ENCODE measurements at places on chromosomes 13 and 19.

DNA sequence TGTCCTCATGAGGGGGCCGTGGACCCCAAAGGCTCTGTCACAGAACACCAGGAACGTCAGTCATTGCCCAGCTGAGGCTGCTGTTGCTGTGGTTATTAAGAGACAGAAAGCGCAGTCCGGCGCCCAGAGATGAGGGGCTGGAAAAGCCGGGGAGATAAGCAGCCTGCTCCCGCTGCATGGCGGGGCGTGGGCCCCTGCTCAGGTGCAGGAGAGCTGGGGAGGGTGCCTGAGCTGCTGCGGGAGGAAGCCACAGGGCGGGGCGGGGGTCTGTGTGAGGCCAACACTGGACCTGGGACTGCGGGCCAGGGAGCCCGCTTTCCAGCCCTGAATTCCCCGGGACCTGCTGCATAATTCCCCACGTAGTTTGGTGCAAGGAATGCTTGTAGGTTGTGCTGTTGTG is 11.3 kb downstream of the SOX1 start:
- no peak for DNase-seq

- no peak for DNase-seq
These were observed 726 bp upstream of the UFM1 start for GRCh38 chr13:38348861-38349389.

DNA sequence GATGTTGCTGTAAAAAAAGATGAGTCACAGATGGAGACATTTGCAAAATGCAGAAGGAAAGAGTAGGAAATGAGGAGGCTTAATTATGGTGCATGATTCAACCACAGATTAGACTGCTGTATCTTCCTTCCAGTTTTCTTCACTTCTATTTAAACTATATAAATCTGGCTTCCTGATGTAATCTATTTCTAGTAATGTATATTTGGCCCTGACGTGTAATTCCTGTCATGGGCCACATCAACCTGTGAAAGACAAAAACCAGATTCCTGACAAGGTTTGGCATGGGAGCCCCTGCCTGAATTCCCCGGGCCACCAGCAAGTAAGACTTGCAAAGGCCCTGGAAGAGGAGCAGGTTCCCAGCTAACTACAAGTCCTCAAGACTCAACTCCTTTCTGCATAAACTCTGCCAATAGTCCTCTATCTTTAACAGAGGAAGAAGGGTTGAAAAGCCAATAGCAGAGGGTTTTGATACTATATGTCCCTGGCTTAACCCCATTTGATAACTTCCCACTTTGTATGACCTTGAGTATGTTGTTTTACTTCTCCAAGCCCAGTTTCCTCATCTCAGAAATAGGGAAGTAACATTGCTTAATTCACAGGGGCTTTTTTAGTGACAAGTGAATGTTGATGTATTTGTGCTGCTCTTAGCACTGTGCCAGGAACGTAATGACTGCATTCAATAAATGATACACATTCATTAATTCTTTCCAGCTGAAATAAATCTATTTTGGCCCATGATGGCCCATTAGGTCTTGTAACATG is 172.7 kb downstream of the SPRY2 start:
- no peak for DNase-seq

- no peak for DNase-seq
These were observed 325.4 kb downstream of the DLEU7 start for GRCh38 chr13:50518131-50518530.

DNA sequence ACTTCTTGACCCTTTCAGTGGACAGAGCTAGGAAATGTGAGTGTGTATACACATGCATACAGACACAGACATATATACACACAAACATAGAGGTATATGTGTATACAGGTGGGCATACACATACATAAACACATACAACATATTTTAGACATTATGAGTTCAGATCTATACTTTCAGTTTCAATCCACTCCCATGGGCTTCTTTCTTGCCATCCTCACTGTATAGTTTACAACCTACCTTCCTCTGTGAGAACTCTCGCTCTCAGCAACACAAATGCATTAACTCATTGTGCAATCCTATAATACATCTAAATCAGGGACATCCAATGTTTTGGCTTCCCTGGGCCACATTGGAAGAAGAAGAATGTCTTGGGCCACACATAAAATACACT is 21.2 kb upstream of the SCEL start:
- no peak for DNase-seq

Measured in hematopoietic multipotent progenitor cell treated with erythropoietin and hydrocortisone succinate and interleukin-3 and kit ligand, for 15 days (in vitro differentiated cells).